Activated CD8-positive, alpha-beta memory T cell treated with anti-CD3 and anti-CD28 coated beads for 4 hours (primary cell): ENCODE measurements at places on chromosomes 12 and 14.
A peak's percentile ranks its signal among the peaks of the same experiment; 100 is the strongest.

DNA sequence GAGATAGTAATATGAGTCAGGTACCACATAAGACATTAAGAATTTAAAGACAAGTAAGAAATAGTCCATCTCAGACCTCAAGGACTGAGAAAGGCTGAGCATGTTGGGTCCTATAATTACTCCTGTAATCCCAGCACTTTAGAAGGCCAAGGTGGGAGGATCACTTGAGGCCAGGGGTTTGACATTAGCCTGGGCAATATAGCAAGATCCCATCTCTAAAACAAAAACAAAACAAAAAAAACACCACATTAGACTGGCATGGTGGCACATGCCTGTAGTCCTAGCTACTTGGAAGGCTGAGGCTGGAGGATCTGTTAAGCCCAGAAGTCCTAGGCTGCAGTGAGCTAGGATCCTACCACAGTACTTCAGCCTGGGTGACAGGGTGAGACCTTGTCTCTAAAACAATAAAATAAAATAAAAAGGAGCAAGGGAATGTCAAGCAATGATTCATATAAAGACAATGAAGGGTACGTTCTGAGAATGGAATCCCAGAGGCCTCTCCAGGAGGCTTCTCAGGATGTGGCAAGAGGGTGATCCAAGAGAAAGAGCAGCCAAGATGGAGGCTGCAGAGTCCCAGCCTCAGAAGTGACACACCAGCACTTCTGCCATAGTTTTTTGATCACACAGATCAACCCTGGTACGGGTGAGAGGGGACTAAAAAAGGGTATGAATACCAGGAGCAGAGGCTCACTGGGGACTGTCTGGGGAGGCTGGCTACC lies 206.4 kb downstream of the CRADD start:
- DNase-seq = no peak

DNA sequence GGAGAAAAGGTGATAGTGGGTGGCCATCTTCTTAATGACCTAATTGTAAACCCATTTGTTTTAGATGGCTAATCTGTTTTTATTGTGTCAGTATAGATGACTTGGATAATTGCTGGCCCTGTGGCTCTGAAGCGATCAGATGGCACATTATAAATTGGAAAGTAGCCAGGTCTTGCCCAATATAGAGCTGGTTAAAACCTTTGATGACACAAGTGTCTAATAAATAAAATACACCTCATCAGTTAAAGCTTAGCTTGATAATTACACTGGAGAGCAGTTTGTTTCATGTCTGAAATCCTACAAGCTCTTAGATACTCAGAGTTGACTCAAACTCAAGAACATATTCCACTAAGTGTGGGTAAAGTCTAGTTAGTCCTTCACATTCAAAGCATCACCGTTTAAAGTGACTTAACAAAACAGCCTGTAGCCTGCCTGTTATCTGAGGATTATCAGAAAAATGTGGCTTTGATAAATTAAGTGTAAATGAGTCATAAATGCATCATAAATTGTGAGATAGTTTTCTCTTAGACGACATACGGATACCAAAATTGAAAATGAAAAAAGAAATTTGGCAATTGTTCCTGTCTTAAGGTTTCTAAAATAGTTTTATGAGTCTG lies 280.9 kb downstream of the LRIG3 start:
- DNase-seq = no peak

DNA sequence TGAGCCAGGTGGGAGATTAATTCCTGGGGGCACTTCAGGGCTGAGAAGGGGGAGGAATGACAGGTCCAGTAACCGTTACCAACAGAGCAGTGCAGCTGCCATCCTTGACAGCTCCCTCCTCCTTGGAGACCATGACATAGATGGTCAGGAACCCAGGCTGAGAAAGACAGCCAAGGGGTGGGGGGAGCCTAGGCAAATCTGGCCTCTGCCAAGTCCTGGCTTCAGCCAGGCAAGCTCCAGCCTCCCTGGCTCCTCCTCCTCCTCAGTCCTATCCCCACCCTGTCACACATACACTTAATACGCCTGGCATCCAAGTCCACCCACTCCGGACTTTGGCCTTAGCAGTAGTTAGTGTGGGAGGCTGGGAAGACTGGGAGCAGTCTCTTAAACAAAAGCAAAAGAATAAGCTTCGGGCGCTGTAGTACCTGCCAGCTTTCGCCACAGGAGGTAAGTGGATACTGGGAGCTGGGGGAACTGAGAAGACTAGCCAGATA lies at the start of gene RDH5:
Gene RDH5 (plus strand): TSS at position 323 of the 494 bp plus-strand sequence. CDS start 792 bp downstream, outside the sequence.
- no peak for DNase-seq

GRCh38 chr12:65387396-65387795 lies 108.9 kb downstream of the MSRB3 start:
- DNase-seq = no peak

DNA sequence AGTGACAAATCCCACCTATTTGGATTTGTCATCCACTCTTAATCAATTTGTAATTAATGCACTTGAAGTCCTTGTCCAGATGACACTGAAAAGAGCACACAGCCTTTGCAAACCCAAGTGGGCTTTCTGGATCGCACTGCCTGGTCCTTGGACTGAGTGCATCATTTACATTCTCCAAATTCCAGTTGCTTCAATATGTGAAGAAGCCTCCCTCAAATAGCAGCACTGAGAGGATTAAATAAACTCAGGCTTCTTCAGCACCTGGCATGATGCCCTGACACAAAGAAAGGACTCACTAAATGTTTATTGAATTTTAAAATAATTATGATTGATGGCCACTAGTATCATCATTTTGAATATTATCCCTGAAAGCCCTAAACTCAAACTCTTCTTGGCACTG lies 496.5 kb downstream of the VRK1 start:
- DNase-seq = no peak

GRCh38 chr12:45762185-45763110 lies 32.9 kb downstream of the ARID2 start:
- DNase-seq = no peak

GRCh38 chr14:23929822-23930294 lies 23.7 kb upstream of the DHRS4 start:
- peak; percentile 74 for DNase-seq

GRCh38 chr14:69716478-69717187 lies 50.3 kb upstream of the SRSF5 start:
- DNase-seq = no peak

DNA sequence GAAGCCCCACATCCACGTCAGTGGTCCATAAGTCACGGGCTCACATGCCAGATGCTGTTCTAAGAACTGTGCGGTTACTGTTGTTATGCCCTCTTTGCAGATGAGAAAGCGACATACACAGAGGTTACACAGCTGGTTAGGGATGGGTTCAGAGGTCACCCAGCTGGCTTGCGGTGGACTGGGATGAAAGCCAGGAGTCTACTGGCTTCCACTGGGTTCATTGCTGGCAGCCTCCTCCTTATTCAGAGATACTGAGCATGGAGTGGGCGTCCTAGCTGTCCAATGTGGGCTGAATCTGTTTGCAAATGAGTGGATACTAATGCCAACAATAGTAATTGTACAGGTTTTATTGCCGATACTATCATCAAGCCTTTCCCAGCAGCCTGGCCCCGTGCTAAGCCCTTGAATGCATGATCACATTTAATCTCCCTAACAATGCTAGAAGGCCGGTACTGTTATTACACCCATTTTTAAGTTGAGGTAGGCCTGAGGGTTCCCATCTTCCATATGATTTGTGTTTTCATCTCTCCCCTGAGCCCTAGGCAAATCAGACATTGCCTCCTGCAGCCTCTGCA lies 129.1 kb downstream of the PLXNC1 start:
- DNase-seq = no peak

DNA sequence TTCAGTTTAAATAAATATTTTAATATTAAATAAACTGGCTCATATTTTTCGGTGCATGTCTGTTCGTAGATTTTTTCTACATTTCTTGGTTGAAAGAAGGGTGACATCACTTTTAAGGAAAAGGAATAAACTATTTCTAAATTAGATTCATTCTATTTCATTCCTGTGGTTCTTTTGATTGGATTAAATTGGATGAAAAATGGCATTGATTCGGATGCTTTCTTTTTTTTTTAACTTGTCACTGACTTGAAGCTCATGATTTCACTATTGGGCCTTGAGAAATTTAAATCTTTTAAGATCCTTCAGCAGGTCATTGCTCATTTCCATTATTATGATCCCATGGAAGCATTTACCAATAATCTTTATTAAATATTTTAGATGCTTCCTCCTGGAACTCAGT lies 113.1 kb upstream of the RASSF8 start:
- DNase-seq = no peak

DNA sequence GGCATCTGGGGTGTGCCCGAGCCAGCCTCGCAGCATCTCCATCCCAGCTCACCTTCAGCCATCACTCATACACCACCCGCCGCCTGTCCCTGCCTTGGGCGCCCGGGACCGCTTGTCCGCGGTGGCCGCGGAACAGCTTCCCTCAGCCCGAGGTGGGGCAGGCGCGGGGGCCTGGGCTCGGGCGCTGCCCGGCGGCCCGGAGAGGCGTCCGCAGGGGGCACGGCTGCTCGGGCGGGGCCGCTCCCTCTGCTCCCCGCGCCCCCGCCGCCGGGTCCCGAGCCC lies 430 bp downstream of the SLC41A2 start:
- DNase-seq = no peak

GRCh38 chr12:110289044-110289710 lies 8.1 kb downstream of the ATP2A2 start:
- DNase-seq = no peak

- no peak for DNase-seq
Observed at GRCh38 chr12:53513712-53514410, 6.6 kb upstream of the NPFF start.

DNA sequence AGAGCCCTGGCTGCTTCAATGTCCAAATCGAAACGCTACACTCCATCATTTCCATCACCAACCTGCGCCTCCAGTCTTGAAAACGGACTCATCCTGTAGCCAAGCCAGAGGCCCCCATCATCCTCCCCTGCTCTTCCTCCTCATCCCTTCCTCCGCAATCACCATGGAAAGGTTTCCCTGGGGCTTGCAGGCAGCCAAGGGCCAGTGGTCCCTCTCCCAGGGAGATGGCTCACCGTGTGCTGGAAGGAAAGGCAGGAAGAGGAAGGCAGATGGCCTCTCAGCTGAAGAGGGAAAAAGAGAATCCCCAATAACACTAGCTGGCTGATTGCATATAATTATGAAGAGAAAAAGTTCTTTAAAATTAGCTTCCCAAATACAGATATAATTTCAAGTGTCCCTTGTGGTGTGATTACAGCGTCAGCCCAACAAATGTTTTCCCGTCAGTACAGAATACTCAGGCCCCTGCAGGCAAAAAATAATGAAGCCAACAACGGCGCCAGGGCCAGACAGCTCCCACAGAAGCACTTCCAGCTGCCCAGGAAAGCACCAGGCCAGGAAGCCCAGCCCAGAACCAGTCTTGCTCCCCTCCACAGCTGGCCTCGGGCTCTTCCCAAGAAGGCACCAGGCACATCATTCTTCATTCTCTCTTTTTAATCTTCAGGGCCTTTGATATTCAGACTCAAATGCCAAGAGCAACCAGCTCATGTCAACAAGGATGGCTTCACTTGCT lies 24.7 kb downstream of the ITPK1 start:
- DNase-seq = no peak

- no peak for DNase-seq
Observed at GRCh38 chr12:24307716-24308335, 358.4 kb upstream of the SOX5 start.

- no peak for DNase-seq
Observed at GRCh38 chr14:104145826-104146601, 7.6 kb downstream of the KIF26A start.

- DNase-seq = no peak
Observed at GRCh38 chr14:101192661-101193000, 289.1 kb upstream of the RTL1 start.

- no peak for DNase-seq
Observed at GRCh38 chr12:110622582-110622981, 8.7 kb downstream of the TCTN1 start.

DNA sequence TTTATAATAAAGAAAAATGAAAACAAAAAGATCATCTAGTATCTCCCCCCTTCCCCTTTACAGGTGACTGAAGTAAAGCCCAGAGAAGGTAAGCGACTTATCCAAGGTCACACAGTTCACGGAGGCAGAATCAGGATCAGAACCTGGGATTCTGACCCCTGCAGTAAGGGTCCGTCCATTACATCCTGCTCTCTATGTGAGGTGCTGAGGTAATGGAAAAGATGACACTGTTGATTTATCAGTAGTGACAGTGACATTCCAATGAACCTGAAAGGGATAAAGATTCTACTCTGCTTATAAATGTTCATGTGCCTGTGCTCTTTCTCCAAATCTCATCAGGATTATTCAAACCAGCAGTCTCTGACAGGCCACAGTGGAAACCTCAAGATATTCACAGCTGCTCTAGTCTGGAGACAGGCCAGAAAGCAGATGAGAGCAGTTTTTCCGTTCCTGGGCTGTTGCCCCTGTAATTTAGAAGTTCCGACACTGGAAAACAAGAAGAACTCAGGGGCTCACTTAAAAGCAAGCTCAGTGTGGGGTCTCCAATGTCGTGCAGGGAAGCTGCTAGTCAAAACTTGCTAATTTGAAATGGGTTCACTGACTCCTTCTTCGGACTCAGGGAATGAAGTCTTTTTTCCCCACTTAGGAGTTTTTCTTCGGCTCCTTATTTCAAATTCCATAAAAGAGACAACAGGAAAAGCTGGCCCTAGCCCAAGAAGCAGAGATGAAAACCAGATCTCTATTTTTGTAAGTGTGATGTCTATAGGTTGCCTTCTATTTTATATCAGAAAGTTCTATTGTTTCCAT lies 131.8 kb upstream of the EEA1 start:
- DNase-seq = no peak

DNA sequence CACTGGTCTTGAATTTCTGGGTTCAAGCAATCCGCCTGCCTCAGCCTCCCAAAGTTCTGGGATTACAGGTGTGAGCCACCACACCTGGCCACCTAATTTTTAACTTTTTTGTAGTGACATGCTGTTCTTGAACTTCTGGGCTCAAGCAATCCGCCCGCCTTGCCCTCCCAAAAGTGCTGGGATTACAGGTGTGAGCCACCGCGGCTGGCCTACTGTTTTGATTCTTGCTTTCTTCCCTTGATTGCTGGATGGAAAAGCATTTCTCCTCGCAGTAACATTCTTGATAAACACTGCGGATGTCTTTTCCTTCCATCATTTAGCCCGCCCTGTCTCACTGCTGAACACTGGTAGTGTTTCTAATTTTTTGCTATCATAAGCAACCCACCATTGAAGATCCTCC lies 72.9 kb downstream of the RBM19 start:
- no peak for DNase-seq

- DNase-seq = no peak
Observed at GRCh38 chr14:48086516-48086915, 411.1 kb upstream of the MDGA2 start.

DNA sequence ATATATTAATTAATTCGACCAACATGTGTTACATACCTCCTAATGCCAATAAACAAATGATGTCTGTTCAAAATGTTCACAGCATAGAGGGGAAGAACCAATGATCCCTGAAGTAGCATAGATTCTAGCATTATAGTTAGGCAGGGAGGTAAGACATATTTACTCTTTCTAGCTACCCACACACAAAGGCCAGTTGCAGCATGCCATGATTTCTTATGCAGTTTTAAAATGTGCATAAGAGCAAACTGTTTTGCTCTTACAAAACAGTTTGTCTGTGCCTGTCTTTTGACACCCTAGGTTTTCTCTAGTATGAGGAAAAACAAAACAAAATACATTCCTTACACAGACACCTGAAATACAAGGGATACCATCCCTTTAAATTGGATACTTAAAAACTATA lies 61.9 kb downstream of the SLC16A7 start:
- DNase-seq = no peak

- no peak for DNase-seq
Observed at GRCh38 chr14:68561531-68562007, 231.3 kb downstream of the ZFP36L1 start.

- DNase-seq = no peak
Observed at GRCh38 chr14:24149302-24149969, 2.1 kb downstream of the RNF31 start.
